ENCODE measurements at places on chromosomes 11 and 22.

DNA sequence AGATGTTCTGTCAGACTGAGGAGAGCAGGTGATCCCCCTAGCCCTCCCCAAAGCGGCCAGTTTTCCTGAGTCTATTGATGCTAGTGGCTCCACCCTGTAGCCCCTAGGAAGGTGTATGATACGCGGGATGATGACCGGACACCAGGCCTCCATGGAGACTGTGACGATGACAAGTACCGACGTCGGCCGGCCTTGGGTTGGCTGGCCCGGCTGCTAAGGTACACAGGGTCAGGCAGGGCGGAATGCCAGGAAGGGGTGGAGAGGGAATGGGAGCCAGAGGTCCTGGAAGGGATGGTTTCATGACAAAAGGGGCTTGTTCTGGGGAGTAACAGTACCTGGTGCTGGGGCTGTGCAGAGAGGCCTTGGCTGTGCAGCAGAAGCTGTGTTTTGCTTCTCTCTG, 3.2 kb downstream of the ZFPL1 start:
- DNase-seq = no peak

- peak; percentile 60 for DNase-seq
Observed at GRCh38 chr11:110097459-110098012, 4.3 kb downstream of the ZC3H12C start.

GRCh38 chr11:125945797-125946520, at the start of gene VSIG10L2:
Gene VSIG10L2, plus strand, starts transcription at chr11:125946044. Its CDS starts 12 bp downstream, at chr11:125946056.
- DNase-seq = no peak

DNA sequence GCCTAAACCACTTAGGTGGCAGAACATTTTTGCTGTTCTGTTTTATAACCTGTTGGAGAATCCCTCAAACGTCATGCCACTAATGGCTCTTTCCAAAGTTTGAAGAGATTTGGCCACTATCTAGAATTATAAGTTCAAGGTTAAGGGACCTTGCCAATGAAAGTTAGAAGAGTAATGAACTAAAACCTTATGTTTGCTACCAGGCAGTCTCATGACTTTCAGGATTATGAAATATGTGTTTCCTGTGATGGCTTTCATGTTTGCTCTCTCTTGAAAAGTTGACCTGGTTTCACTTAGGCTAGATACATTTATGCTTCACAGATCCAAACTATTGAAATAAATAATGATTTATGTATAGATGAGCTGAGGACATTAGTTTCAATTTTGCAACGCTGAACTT, 340.0 kb downstream of the LRRC4C start:
- no peak for DNase-seq

GRCh38 chr11:31820438-31820818, 9.3 kb upstream of the PAX6 start:
- DNase-seq = no peak

Measured in iris pigment epithelial cell (primary cell).